ENCODE measurements at places on chromosomes 6 and 20. TPM values are rescaled to one million over a fixed set of nuclear protein-coding genes. Genes with fewer than 3 reads are reported as not detected.

DNA sequence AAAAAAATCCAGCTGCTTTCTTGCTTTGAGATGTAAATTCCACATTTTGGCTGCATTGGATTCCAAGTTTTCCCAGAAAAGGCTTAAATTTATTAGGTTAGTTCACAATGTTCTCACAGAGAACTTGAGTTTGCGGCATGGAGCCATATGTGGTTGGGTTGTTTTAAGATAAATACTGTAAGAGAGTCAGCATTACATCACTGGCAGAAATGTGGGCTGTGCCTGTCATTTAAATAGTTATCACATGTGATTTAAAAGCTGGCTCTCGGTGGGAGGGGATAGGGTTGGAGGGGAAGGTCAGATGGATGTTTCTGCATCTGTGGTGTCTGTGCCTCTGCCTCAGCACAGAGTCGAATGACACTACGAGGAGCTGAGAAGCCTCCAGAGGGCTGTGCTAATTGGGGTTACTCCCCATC lies 73.8 kb upstream of the SCP2D1 start:
- H3K36me3 ChIP-seq, result no peaks in the 10 kb centered on the region
- no peak overlapping the region for H3K4me3 ChIP-seq
- DNase-seq, result no peak
- peak overlapping the region; percentile 20 for H3K27ac ChIP-seq
- peaks cover 13% of the 10 kb centered on the region for H3K4me1 ChIP-seq

GRCh38 chr20:46681032-46681854 lies 8.0 kb downstream of the TP53RK start:
- DNase-seq, result peak; percentile 72
- H3K27ac ChIP-seq, result no peak overlapping the region
- peaks cover 33% of the 10 kb centered on the region for H3K4me1 ChIP-seq
- peaks cover 7% of the 10 kb centered on the region for H3K36me3 ChIP-seq

GRCh38 chr6:6960571-6961251 lies 147.1 kb upstream of the RREB1 start:
- H3K27ac ChIP-seq, result no peak overlapping the region
- no peaks in the 10 kb centered on the region for H3K36me3 ChIP-seq
- no peak overlapping the region for H3K4me3 ChIP-seq
- no peak for DNase-seq

DNA sequence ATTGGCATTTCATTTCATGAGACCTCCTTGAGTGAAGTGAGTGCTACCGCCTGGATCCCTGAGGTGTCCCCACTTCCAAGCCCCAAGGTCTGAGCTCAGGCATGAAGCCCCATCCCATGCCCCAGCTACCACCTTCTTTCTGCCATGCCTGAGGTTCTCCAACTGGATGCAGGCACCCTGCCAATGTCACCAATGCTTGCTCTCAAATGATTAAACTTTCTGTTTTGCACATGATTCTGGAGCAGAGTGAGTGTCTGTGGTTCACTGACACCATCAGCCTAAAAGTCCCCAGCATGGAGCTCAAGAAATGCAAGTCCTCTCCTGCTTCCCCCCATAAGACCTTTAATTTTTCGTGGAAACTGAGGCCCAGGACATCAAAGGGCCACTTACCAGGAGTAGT lies 43.7 kb upstream of the BPIFA2 start:
- no peaks in the 10 kb centered on the region for H3K4me1 ChIP-seq
- no peak overlapping the region for H3K27ac ChIP-seq
- H3K4me3 ChIP-seq, result no peak overlapping the region
- peaks cover 43% of the 10 kb centered on the region for H3K27me3 ChIP-seq

- no peak for DNase-seq
- H3K4me1 ChIP-seq, result peaks cover 3% of the 10 kb centered on the region
- H3K27me3 ChIP-seq, result no peaks in the 10 kb centered on the region
- no peak overlapping the region for H3K4me3 ChIP-seq
- no peak overlapping the region for H3K27ac ChIP-seq
- no peaks in the 10 kb centered on the region for H3K36me3 ChIP-seq
These were observed 1211.1 kb upstream of the GJE1 start for GRCh38 chr6:140921366-140922226.

GRCh38 chr20:36860811-36861624 lies 14.9 kb upstream of the TLDC2 start:
- peaks cover 50% of the 10 kb centered on the region for H3K4me1 ChIP-seq
- H3K36me3 ChIP-seq, result no peaks in the 10 kb centered on the region
- H3K4me3 ChIP-seq, result peak overlapping the region; percentile 97
- peak overlapping the region; percentile 0 for H3K27ac ChIP-seq
- DNase-seq, result no peak

DNA sequence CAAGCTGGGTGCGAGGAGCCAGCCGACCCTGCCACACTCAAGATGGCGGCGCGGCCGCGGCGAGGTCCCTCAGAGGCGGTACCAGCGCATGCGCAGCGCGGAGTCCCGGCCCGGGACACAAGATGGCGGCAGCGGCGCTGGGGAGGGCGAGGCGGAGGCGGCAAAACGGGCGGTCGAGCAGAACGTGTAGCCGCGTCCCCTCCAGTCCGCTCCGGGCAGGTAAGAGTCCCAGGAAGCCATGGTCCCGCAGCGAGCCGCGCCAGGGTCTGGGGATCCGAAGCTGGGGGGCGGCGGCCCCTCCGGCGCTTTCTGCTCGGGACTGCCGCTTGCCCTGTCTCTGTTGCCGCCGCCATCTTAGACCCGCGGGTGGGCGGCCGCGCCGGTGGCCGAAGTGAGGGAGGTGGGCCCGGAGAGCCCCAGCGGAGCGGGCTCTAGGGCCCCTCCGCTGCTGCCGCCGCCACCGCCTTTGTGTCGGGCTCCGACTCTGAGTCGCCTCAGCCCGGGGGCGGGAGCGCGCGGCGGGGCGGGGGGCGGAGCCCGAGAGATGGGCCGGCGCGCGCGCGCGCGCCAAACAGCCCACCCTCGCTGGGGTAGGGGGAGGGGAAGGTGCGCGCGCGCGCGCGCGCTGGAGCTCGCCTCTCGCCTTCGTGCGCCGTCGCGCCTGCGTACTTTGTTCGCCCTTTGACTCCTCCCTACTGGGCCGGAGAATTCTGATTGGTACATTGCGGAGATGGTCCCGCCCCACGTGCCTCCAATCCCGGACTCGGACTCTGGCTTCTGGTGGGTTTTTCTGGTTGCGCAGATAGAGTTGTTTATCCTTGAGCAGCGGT lies at the start of gene PCIF1:
PCIF1 (plus strand) TSS at position 98 of the 830 bp plus-strand sequence. CDS start 4,317 bp downstream, outside the sequence.
- H3K4me1 ChIP-seq, result peaks cover 31% of the 10 kb centered on the region
- peak within 1 kb of the TSS; percentile 96 for H3K4me3 ChIP-seq
- H3K27ac ChIP-seq, result peak within 1 kb of the TSS; percentile 100
- H3K36me3 ChIP-seq, result peaks cover 8% of the 10 kb centered on the region
- peak; percentile 98 for DNase-seq

DNA sequence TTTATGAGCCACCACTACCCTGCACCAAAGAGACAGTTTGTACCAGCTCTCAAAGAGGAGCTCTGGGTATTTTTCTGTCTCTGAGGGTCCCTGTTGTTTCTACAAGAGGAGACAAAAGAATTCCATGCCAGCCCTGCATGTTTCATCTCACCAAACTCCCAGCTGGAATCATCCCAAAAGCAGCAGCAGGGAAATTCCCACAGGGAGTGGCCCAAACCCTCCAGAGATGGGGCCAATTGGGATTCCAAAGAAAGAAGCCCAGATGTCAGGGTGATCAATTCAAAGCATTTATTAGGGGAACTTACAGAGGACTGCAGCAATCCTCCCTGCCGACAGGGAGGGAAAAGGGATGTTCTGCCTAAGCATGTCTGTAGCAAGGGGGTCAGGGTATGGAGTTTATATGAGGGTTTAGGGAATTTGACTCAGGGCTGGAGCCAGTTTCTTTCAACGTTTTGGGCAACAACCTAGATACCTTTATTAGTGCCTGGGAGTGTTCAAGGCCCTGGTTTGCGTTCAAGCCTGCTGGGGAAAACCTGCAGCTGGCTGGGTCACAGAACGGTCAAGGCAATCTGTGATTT lies 47.2 kb downstream of the MUC22 start:
- no peaks in the 10 kb centered on the region for H3K27me3 ChIP-seq
- no peak overlapping the region for H3K27ac ChIP-seq
- H3K36me3 ChIP-seq, result no peaks in the 10 kb centered on the region

DNA sequence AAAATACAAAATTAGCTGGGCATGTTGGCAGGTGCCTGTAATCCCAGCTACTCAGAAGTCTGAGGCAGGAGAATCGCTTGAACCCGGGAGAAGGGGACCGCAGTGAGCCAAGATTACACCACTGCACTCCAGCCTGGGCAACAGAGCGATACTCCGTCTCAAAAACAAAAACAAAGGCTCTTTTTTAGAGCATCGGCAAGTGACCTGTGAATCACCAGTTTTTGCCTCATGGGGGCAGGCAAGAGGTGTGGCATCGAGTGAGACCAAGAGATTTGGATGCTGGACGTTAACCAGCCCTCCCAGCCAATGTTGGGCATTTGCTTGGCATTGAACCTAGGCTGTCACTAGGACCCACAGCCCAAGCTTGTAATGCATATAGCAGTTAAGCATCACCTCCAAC lies 14.6 kb upstream of the CDK5RAP1 start:
- peak; percentile 26 for DNase-seq
- no peak overlapping the region for H3K4me3 ChIP-seq
- no peaks in the 10 kb centered on the region for H3K27me3 ChIP-seq
- H3K27ac ChIP-seq, result no peak overlapping the region

DNA sequence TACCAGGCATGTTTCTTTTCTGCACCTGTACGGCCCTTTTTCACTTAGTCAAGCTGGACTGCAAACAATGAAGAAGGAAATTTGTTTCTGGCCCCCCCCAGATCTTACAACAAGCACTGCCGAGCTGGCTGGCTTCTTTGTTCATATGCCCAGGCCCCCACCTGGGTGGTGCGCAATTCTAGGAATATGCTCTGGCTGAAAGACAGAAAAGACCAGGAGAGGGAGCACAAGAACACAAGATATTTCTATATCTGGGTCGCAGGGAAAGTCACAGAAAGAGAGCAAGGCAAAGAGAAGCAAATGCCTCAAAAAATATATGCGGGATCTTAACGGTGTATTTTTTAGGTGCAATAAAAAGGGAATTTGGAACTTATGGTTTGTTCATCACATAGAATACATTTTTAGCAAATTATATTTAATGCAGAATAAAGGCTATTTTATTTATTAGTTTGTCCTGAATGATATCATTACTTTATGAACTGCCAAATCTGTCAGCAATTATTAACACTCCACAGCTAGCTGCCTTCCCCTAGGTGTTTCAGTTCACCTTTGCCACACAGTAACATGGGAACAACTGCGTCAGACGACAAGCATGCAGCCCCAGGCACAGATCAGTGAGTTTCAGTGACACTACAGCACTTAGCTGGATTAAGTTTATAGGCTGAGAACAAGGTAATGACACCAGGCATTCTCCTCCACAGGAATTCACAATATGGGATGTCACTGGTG lies 76.5 kb downstream of the GJA10 start:
- no peaks in the 10 kb centered on the region for H3K27me3 ChIP-seq
- H3K27ac ChIP-seq, result no peak overlapping the region
- H3K4me3 ChIP-seq, result no peak overlapping the region
- DNase-seq, result peak; percentile 33
- no peaks in the 10 kb centered on the region for H3K36me3 ChIP-seq

- H3K27me3 ChIP-seq, result no peaks in the 10 kb centered on the region
- no peaks in the 10 kb centered on the region for H3K36me3 ChIP-seq
- H3K4me3 ChIP-seq, result no peak overlapping the region
- H3K4me1 ChIP-seq, result peaks cover 34% of the 10 kb centered on the region
- peak overlapping the region; percentile 84 for H3K27ac ChIP-seq
- DNase-seq, result no peak
These were observed 223.6 kb upstream of the CITED2 start for GRCh38 chr6:139597771-139598755.

DNA sequence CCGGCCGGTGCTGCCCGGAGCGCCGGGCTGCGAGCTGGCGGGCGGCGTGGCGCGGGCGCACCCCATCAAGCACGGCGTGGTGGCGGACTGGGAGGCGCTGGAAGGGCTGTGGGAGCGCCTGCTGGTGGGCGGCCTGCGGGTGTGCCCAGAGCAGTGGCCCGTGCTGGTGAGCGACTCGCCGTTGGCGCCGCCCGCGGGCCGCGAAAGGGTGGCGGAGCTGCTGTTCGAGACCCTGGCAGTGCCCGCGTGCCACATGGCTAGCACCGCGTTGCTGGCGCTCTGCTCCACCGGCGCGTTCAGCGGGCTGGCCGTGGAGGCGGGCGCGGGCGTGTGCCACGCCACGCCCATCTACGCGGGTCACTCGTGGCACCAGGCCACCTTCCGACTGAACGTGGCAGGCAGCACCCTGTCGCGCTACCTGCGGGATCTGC lies 517 bp downstream of the ACTL10 start:
- peaks cover 16% of the 10 kb centered on the region for H3K27me3 ChIP-seq
- H3K4me3 ChIP-seq, result no peak overlapping the region
- no peak overlapping the region for H3K27ac ChIP-seq

Gene GABRR1
- not detected for total RNA-seq

Gene ZSCAN12
- 18.0 TPM for total RNA-seq

Data from neural crest cell (in vitro differentiated cells).